ENCODE measurements at places on chromosomes 2 and 18.

- DNase-seq = no peak
Measured at GRCh38 chr2:172639256-172639655, 83.4 kb downstream of the PDK1 start.

DNA sequence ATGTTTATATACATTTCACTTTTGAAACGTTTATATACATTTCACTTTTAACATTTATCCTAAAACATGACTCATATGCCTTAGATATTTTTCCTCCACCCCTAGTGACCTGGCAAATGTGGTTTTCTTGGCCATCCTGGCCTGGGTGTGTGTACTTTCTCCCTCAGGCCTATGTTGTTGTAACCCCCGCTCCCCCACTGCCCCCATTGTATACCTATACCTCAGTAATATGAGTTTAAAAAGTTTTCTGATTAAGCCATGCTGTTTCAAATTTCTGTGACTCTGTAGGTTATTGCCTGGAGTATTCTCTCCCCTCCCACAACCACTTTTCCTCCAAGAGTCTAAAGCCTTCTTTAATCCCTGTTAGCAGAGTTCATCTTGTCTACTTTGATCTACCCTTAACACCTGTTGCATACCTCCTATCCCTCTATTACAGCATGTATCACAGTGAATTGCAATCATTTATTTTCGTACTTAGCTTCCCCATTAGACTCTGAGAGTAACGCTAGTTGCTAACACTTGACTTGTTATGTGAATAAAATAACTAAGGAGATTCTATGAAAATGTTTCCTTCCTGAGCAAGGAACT lies 67.9 kb downstream of the LCLAT1 start:
- no peak for DNase-seq

GRCh38 chr18:70197026-70197425 lies 8.5 kb downstream of the RTTN start:
- no peak for DNase-seq

DNA sequence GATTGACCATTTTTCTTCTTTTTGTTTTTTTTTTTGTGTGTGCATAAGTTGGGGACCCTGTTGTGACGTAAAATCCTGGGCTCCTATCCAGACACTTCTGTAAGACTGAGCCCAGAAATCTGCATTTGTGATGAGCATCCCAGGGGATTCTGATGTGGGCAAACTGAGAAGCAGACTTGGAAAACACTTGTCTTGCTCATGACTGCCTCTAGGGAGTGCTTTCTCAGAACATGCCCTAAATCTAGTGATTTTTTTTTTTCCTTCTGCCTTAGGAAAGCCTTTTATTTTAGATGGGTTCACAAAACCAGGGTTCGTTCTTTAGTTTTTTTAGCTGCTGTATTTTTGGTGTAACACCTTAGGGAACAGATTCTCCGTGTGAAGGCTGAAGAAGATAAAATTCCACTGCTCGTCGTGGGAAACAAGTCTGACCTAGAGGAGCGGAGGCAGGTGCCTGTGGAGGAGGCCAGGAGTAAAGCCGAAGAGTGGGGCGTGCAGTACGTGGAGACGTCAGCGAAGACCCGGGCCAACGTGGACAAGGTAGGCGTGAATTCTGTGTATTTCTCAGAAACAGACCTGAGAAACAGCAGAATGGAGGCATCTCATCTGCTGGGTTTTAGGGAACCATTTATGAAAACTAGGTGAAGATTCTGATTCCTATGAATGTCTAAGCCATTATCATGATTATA lies 36.7 kb downstream of the RALB start:
- no peak for DNase-seq

- no peak for DNase-seq
Measured at GRCh38 chr2:67571785-67572718, 174.9 kb downstream of the ETAA1 start.

GRCh38 chr2:23668756-23669304 lies 258.1 kb downstream of the ATAD2B start:
- no peak for DNase-seq

DNA sequence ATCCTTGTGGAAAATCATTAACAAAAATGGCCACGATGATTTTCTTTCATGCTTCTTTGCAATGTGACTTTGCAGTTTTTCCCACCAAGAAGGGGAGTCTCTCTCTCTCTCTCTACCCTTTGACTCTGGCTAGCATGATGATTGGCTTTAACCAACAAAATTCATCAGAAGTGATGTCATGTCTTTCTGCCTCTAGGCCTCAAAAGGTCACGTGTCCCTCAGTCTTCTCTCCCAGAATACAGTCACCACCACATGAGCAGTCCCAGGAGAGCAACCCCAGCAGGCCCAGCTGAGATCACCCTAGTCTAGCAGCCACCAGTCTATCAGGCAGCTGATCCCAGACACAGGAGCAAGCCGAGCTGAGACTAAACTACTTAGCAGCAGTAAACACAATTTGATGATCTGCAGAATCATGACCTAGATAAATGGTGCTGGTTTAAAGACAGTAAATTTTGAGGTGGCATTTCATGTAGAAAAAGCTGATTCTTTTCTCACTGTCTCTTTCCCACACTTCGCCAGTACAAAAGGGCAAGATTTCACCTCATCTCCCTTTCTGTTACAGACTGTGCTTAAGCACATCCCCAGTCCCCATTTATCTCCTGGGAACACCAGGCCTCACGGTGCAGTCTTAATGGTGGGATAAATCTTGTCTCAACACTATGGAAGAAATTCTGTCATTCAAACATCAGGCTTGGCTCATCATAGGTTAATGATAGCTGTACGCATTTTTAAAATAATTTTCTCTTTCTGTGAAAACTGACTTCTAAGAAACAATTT lies 132.7 kb downstream of the SCG2 start:
- peak; percentile 72 for DNase-seq

DNA sequence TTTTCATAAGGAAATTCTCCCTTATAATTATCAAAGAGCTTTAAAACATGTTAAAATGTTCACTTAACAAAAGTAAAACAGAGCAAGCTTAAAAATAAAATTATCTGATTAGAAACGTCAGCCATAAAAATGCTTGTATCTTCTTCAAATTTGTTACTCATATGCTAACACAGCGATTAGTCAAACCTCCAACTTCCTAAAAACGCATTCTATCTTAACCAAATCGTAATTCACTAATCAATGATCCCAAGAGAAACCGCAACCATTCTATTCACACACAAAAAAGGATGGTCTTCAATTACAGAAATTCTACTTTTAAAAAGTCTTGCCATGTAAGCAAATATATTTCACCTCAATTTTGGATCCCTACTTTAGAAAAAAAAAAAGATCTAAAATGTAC lies 1.9 kb downstream of the STK17B start:
- DNase-seq = no peak

DNA sequence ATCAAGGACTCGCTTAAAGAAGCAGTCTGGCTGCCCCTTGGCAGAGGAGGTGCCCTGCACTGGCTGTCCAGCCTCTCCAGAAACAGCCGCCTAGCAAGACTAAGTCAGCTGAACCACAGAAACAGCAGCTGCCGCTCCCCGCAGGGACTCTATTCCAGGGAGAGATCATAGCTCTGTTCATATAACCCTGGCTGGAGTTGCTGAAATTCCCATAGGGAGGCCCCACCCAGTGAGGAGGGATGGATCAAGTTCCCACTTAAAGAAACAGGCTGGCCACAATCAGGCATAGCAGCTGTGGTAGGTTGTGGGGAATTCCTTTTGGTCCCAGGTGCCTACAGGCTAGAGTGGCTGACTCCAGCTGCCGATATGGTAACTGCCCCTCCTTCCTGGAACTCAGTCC lies 74.2 kb upstream of the MC4R start:
- no peak for DNase-seq

DNA sequence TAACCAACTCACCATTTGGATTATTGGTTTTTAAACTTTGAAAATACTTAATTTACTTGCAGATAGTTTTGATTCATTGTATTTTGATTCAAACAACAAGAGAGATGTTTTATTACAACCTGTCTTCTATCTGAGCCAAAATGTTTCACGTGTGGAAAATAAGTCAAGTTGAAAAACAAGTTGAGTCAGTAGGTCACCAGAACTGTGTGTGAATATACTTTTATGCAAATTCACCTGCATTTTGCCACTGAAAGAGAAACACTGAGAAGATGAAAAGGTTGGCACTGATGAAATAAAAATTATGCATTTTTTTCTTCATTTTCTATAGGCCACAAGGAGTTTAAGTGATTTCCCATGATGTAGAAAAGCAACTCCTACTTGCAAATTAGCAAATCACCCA lies 68.3 kb downstream of the ICOS start:
- no peak for DNase-seq

DNA sequence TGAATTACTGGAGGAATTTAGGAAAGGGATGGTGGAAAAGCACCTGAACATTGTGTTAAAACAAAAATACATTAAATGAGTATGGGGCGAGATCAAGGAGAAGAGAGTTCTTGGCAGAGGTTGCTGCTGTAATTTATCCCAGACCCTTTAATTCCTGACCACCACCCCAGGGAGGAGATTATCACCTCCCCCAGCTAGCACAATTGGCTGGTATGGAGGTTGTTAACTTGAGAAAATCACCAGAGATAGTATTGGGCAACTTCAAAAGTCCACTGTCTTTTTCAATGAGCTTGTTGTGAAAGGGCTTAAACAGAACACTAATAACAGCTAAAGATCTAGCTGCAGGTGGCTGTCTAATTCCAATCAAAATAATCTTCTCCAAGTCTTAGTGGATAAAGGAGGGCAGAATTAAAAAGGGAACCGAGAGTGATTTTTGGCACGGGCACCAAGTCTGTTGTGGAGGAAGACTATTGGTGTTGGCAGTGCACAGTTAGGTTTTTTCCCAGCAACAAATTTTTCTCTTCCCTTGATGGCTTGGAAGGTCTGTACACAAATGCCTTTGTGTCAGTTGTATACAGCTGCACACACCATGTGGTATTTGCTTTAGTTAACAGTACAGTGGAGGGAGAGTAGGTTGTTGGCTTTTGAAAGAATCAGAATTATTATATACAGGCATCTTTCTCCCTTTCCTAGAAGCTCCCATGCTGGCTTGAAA lies 289.5 kb downstream of the SLC4A3 start:
- no peak for DNase-seq

DNA sequence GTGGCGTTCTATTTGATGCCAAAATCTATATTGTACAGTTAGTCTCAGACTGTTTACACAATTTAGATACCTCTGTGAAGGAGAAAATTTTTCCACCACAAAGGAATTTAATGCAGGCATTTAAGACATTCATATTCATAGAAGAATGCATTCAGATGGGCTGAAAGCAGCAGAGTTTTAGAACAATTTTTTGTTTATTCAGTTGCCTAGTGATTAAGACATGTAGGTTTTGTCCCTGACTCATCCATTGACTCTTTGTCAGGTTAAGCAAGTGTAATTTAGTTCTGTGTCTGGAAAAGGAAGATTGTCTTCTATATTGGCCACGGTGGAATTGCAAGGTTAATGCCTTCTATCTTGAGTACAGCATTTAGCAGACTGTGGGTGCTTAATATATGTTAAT lies 515.0 kb downstream of the PARD3B start:
- DNase-seq = peak; percentile 37

DNA sequence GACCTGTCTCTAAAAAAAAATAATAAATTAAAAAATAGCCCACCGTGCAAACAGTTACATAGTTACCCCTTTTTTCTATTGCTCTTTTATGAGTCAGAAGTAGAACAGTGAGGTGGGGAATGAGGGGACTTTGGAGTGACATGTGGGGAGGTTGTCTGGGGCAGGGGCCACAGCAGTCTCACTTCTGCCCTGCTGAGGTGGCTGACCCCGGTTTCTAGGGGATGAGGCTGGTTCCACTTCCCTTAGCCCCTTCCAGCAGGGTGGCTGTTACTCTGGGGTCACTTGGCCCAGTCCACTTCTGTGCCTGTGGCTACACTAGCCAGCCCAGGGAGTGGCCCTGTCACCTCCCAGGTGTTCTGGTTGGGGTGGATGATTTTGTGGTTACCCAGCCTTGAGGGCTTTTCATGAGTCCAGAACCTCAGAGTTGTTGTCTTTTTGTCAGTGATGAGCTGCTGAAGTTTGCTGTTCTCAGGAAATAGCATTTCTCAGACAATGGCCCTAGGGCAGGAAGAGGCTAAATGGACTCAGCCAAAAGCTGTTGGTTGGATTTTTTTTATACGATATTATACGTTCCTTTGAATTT lies 28.0 kb upstream of the SCLY start:
- DNase-seq = no peak

DNA sequence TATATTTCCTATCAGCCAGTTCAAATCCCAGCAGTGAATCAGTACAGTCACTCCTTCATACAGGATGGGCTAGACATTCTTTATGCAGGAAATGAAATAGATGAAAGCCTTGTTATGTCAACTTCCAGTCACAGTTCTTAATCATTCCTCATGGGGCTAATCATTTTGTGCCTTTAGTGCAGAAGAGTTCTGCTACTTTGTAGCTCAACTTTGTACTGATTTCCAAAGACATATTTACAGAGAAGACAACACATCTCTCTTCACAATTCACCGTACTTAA lies 593.9 kb upstream of the NETO1 start:
- no peak for DNase-seq

- DNase-seq = no peak
Measured at GRCh38 chr2:156918410-156918809, 339.1 kb upstream of the GALNT5 start.

DNA sequence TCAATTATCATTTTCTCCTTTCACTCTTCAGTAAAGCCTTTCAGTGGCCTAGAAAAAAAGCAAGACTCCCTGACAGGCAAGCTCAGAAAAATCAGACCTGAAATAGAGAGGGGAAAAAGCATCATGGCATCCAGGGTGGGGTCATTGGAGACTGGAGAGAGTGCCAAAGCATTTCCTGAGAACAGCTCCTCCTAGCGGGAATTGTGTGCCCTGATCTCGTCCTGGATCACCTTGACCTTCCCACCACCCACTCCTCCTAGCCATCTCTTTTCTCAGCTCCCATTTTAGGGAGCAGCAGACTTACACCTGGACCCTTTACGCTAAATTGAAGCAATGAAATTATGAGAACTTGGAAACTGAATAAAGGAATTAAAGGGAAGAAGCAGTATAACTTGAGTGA lies 176.6 kb downstream of the VWC2L start:
- no peak for DNase-seq

- DNase-seq = no peak
Measured at GRCh38 chr2:165952741-165953211, 800 bp downstream of the TTC21B start.

DNA sequence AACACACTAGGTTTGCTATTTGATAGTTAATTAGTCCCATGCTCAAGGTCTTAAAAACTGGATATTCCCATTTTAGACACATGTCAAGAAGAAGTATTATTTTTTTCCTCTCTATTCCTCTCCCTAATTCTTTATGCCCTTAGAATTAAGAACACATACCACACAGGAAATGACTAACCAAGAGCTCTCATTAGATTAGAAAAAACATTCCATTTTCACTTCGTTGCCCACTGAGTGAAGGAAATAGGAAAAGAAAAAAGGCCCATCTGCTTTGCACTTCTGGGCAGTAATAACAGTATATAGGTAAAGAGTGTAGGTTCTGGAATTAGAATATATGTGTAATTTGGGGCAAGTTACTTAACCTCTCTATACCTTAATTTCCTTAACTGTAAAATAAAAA lies 26.9 kb downstream of the ACADL start:
- DNase-seq = no peak

GRCh38 chr2:126656431-126657147 lies 631 bp downstream of the GYPC start:
- peak; percentile 61 for DNase-seq

- no peak for DNase-seq
Measured at GRCh38 chr2:168577885-168578284, 121.8 kb downstream of the CERS6 start.

- DNase-seq = peak; percentile 40
Measured at GRCh38 chr2:19538411-19538963, 180.1 kb upstream of the OSR1 start.

GRCh38 chr2:224357098-224357901 lies 44.6 kb downstream of the FAM124B start:
- DNase-seq = peak; percentile 51
